Left kidney (tissue), 8 donors: ENCODE measurements at places on chromosomes 6 and 20.
A peak's percentile ranks its signal among the peaks of the same experiment; 100 is the strongest.

DNA sequence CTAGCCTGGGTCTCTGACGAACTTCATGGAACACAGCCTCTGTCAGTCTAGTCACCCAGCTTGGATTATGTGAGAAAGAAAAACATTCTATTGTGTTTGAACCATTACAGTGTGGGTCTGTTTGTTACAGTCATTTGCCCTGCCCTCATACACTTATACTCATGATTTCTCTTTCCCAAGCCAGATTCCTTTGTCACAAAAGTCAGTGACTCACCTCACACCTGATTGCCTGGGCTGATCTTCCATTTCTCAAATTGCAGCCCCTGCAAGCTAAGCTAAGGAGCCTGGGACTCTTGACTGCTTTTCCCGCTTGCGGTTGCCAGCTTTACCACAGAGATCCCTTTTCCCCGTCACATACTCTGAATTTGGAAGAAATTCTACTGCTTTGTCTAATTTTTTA lies 395.9 kb downstream of the SAMD5 start:
- DNase-seq = no peak

DNA sequence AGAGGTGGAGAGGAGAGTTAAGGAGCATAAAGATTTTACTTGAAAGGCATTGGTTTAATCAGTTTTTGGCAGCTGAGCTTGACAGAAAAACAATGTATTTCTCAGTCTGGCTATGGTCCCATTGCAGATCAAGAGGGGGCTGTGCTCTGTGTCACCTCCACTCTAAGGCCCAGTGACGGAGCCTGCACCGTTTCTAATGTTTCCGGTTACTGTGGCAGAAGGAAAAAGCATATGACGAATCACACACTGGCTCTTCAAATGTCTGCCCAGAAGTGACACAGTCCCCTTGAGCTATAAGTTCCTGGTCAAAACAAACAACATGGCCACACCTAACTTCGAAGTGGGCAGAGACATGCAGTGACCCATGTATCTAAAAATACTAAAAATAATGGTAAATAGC lies 372.0 kb downstream of the PLCB1 start:
- no peak for DNase-seq

- DNase-seq = peak; percentile 8
These were observed 48.7 kb upstream of the SRSF6 start for GRCh38 chr20:43408848-43409576.

GRCh38 chr6:2749969-2750600 lies 637 bp downstream of the MYLK4 start:
- peak; percentile 73 for DNase-seq

DNA sequence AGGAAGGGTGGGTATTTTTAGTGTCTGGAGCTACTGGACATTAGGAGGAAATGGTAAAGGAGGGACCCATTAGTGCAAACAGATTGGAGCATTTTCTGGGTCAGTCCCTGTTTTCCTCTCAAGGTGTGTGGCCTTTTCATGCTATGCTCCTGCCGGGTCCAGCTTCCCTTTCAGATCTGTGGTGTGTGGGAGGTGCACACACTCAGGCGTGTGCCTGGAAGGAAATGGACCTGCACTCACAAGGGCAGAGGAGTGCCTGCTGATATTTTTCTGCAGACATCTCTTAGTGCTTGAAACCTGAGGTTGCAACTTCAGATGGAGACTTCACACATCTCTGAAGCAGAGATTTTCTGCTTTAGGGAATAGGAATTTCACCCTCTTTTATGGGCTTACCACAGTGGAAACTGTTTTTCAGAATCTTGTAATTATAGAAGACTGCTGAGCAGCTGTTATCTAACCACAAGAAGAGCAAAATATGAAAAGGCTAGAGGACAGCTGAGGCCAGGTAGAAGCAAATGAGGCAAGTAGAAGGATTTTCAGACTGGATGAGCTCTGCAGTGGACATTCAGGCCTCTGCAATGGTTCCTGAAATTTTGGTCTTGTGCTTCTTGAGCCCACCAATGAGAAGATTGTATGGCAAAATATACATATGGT lies 764.3 kb downstream of the QKI start:
- DNase-seq = peak; percentile 14

GRCh38 chr6:14317387-14317970 lies 199.9 kb downstream of the CD83 start:
- DNase-seq = no peak

DNA sequence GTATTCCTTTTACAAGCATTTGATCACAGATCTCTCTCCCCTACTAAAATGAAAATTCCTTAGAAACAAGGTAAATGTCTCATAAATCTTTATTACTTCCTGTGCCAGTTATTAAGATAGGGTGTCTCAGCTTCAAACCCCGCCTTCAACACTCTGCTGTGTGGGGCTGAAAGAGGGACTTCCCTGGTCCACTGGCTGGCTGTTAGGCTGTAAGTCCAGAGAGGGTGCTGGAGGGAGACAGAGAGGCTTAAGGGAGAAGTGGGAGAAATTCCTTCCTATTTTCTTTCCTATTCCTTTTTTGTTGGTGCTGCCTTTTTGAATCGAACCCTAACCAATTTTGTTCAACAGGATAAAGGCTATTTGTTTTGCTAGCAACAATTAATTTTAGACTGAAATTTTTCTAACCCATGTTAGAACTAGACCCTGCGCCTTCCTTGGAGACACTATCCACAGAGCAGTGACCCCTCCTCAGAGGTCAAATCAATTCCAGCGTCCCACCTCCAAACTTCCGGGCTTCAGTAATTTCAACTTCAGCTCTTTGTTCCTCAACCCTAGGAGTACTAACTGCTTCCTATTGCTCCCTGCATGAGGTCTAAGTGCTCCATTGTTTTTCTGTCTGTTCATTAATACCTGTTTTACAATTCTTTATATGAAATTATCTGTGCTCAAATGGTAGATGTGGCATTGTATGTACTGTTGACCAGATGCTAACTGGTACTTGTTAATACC lies 207.5 kb upstream of the OPRM1 start:
- DNase-seq = no peak

- no peak for DNase-seq
These were observed 25.7 kb downstream of the FKBP5 start for GRCh38 chr6:35662999-35663398.

DNA sequence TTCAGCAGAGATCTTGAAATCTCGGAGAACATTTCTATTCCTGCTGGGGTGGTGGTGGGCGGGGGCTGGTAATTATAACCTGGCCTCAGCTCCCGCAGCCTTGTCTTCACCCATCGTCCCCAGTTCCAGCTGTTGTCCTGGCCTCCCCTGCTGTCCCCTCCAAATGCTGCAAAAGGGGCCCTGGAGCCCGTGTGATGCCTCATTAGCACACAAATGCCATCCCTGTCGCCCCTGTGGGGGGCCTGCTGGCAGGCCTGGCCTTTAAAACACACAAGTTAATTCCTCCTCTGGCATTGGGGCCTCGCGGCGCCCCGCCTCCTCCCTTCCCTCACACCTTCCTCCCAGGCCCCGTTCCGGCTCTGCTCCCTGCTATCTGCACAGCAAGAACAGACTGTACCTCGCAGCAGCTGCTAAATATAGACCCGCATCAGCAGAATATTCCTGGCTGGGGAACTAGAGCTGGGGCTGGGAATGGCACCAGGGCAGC lies 85.7 kb downstream of the CDH22 start:
- no peak for DNase-seq

DNA sequence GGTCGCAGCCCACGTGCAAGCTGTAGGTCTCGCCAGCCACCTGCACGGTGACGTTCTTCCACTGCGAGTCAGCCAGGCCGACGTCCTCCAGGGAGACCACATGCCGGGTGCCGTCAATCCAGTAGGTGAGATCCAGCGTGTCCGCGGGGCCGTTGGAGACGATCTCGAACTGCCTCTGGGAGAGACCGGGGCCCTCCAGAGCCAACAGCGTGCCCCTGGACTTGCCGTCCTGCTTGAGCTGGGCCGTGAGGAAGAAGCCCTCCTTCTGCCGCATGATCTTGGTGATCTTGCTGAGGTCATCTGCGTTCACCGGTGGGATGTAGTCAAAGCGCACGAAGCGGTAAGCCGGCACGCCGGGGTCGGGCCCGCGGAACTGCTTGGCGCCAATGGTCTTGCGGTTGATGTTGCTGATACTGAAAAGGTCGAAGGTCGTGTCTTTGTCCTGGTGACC lies 5.1 kb downstream of the THBS2 start:
- DNase-seq = no peak

DNA sequence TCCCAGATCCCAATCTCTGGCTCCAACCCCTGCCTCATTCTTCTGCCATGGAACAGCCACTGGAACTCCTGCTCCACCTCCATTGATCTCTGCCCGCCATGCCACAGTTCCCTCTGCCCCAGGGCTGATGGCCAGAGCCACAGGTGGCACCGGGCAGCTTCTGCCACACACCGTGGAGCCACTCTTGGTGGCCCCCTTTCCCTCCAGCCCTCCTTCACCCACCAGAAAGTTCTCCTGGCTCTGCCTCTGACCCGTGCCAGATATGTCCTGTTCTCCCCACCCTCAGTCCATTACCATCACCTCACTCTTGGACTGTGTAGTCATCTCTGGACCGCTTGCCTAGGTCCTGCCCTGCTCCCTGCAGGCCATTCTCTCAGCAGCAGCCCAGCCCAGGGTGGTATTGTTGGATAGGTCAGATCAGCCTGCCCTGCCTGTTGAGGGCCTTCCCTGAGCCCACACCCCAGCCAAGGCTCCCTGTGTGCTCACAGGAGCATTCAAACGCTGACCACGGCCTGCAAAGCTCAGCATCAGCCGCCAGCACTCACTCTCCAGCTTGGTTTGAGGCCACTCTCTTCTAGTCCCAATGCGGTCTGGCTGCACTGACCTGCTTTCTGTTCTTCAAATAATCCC lies 16.8 kb upstream of the SYNDIG1 start:
- no peak for DNase-seq

DNA sequence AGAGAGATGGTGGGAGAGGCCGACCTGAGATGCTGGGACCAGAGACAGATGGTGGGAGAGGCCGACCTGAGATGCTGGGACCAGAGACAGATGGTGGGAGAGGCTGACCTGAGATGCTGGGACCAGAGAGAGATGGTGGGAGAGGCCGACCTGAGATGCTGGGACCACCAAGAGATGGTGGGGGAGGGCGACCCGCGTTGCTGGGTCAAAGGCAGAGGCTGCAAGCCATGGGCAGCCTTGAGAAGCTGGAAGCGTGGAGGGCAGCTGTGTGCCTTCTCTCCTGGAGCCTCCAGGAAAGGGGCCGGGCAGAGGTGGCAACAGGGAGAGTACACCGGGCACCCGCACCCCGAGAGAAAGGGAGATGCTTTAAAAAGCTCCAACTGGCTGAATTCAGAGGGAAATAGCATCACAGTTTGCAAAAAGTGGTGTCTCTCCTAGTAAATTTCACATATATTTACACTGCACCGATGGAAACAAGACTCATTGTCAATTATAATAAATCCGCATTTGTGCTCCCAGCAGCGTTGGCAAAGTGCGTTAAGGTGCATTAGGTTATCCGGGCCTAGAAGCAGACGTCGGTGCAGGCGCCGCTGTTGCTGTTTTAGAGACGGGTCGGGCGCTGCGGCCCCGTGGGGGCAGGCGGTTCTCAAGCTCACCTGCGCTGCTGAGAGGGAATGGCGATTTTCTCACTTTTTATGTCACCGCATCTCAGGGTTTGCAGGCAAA lies 132.4 kb downstream of the DLL1 start:
- no peak for DNase-seq

GRCh38 chr20:52800734-52801627 lies 171.2 kb upstream of the TSHZ2 start:
- DNase-seq = no peak

GRCh38 chr20:63342561-63343459 lies 18.3 kb downstream of the CHRNA4 start:
- no peak for DNase-seq

GRCh38 chr6:165077876-165078275 lies 231.5 kb downstream of the C6orf118 start:
- no peak for DNase-seq

DNA sequence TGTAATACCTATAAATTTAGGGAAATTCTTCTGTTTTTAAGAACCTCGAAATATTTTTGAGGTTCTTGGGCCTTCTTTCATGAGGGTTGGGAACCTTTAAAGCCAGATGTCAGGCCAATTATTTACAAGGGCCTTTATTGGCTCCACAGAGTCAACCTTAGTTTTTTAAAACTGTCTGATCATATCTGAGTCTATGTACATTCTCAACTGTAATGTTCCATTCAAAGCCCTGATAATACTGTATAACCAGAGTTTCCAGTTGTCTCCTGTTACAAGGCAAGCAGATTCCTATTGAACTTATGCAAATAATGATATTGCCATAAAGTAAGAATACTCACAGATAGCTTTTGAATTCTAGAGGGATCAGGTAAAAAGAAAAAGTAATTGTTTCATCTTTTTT lies 545.5 kb downstream of the EPM2A start:
- no peak for DNase-seq

GRCh38 chr20:34621036-34621343 lies 55.9 kb downstream of the PIGU start:
- no peak for DNase-seq

DNA sequence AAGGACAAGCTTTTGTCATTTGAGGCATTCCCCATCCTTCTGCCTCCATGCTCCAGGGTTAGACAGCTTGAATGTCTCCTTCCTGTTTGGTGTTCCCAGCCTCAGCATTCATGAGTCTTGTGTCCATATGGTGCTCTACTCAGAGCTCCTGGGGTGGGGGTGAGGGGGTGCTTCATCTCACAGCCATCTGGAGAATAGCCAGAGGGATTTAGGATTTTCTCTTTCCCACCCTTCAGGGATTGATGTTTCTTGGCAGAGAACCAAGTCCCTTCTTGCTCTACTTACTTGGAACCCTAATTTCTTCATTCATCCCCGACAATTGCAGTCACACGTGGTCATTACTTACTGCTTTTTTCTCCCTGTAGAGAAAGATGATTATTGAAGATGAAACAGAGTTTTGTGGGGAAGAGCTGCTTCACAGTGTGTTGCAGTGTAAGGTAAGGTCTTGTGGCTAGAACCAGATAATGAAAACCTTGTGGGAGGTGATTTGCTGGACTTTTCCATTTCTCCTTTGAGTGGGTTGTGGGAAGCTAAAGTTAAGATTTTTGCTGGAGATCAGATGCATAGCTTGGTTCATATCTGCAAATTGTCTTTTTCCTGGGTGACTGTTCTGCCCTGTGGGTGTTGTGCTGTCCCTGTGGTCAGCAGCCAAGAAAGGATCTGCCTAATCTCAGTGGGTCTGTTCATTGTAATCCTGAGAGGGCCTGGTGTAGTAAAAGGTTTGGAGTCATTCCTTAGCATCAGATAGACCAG lies 18.6 kb downstream of the CMTR1 start:
- no peak for DNase-seq

GRCh38 chr6:159715166-159715565 lies 12.1 kb upstream of the WTAP start:
- no peak for DNase-seq

- DNase-seq = no peak
These were observed 52.8 kb downstream of the UST start for GRCh38 chr6:148799647-148800046.

- no peak for DNase-seq
These were observed 1075.8 kb upstream of the MANEA start for GRCh38 chr6:94501516-94501915.
